ENCODE measurements at places on chromosomes 6 and 20. TPM values are rescaled to one million over a fixed set of nuclear protein-coding genes. Genes with fewer than 3 reads are reported as not detected.

GRCh38 chr6:54873599-54873998, 27.0 kb downstream of the FAM83B start:
- DNase-seq: no peak

RBM24 gene
- 19.6 TPM for total RNA-seq

POLR1H gene
- total RNA-seq: 39.0 TPM

DNA sequence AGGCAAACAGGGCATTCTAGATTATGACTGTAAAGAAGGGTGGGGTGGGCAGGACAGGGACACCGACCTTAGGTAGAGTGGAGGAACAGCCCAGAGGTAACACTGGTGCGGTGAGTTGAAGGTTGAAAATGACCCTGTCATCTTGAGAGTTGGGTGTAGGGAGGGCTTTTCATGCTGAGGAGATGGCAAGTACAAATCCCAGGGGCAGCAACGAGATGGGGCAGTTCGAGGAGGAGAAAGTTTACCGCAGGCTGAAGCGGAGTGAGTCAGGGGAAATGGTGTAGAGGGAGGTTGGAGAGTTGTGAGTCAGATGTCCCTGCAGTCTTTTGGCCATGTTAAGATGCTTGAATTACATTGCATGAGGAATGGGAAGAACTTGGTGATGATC, 101.1 kb downstream of the HIVEP1 start:
- DNase-seq: no peak

DNA sequence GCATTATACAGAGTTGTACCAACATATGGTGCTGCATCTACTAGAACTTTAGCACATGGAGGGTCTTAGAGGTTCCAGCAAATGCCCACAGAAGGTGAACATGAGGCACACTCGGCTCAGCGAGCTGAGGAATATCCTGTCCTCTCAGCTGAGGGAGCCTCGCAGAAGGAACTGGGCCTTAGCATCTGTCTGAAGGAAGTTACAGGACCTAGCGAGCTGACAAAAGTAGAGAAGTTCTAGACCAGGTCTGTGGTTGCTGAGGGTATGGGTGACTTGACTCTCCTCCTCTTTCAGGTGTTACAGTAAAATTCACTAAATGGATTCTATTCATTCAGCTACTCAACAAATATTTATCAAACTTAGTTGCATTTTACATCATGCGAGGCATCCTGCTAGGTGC, 157.2 kb downstream of the ZDHHC14 start:
- DNase-seq: no peak

VSX1 gene
- not detected for total RNA-seq

DNA sequence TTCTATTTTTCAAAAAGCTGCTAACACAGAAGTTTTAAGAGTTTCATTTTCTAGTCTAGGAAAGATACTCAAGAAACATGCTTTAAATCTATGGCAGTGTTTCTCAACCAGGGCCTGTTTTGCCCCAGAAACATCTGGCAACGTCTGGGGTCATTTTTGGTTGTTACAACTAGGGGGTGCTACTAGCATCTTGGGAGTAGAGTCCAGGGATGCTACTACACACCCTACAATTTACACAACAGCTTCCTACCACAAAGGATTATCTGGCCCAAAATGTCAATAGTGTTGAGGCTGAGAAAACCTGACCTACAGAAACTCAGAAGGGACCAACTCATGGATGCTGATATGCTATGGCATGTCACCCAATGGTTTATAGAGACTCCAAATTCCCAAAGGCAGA, 24.4 kb downstream of the SERAC1 start:
- peak; percentile 18 for DNase-seq

- no peak for DNase-seq
Measured at GRCh38 chr6:134010400-134010799, 42.0 kb downstream of the SLC2A12 start.

KIF25 gene
- total RNA-seq: not detected

KCNK15 gene
- not detected for total RNA-seq

GRCh38 chr6:139186692-139187091, 51.8 kb downstream of the HECA start:
- no peak for DNase-seq

CST5 gene
- total RNA-seq: not detected

Data from endothelial cell (in vitro differentiated cells).